ENCODE measurements at places on chromosomes 13 and 19. TPM values are rescaled to one million over a fixed set of nuclear protein-coding genes. Genes with fewer than 3 reads are reported as not detected.

DNA sequence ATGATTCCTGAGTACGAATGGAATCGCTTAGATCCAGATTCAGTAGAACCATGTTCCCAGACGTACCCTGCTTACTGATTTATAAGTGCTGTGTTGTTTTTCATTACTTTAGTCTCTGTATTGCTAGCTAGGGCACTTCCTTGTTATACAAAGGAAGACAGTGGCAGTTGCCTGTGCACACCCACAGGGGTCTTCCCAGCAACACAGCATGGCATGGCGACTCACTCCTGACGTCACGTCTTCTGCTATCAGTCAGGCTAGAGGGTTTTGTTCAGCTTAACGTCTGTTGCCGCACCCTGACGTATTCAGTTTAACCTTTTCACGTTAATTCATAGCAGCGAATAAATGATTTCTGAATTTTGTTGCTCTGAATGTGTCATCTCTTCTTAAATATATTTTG is 295.1 kb downstream of the MYO16 start:
- no peak for DNase-seq

The IL4I1 gene
- total RNA-seq: 42.3 TPM

DNA sequence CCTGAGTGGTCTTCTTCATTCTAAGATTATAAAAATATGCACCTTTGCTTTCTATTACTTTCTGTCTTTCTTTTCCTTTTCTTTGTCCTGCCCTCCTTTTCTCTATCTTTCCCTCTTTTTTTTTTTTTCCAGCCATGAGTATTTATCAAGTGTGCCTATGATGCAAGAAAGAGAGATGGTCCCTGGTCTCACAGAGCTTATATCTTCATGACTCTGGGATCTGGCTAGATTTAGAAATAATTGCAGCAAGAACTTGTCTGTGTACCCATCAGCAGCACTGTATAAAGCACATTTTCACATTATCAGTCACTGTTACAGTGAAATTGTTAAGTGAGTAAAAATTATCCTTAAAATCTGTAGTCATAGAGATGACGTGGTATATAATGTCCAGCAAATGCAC is 31.6 kb upstream of the GAS6 start:
- no peak for DNase-seq

GRCh38 chr19:41324921-41325639 is 15.1 kb downstream of the CCDC97 start:
- no peak for DNase-seq

The APOC1 gene
- not detected for total RNA-seq

DNA sequence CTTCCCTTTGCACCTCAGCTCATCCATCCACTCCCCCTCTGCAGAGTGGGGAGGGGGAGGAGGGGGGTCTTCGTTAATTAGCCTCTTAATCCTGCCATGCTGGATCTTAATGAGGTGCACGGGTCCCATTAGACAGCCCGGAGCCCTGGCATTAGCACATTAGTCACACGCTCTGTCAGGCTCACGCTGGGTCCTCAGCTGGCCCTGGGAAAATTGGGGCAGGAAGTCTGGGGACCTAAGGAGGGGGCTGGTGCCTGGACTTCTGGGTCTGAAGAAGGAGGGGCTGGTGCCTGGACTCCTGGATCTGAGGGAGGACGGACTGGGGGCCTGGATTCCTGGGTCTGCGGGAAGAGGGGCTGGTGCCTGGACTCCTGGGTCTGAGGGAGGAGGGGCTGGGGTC is 444 bp upstream of the NCCRP1 start:
- DNase-seq: no peak

- DNase-seq: no peak
Observed at GRCh38 chr19:18310118-18310909, 12.6 kb downstream of the LSM4 start.

- DNase-seq: no peak
Observed at GRCh38 chr13:34748596-34748995, 193.5 kb upstream of the NBEA start.

GRCh38 chr19:38667661-38668171 is 20.3 kb downstream of the ACTN4 start:
- DNase-seq: no peak

DNA sequence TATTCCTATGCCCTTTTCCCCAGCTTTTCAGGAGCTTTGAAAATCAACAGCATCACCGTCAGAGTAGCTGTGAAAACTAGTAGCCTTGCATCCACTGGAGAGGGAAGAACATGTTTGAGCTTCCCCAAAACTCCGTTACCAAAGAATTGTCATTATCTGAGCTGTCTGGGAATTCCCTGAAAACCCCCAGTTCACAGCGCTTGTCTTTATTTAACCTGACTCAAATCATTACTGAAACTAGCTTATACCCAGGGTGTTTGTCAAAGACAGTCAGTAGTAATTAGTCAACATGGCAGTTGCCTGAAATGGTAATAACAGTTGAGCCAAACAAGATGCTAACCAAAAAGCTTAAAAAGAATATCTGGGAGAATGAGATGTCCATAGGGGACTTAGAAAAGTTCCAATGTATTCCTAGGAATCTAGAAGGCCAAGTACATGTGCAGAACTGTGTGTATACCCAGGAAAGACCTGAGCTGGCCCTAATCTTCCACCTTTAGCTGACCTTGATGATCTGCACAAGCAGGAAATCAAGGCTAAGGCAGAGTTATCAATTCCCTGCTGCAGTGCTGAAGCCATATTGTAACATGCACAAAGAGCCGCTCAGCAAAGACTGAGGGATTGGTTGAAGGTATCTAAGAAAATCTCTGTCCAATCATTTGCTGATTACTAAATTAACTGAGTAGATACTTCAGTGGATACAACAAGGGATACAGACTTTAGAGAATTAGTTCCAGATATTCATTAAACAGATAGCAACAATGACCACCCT is 130.8 kb downstream of the KL start:
- peak; percentile 35 for DNase-seq

The GDF15 gene
- not detected for total RNA-seq

The FFAR1 gene
- 0.67 TPM for total RNA-seq

The NANOS3 gene
- 3.8 TPM for total RNA-seq

GRCh38 chr13:66430269-66430668 is 799.9 kb downstream of the PCDH9 start:
- no peak for DNase-seq

GRCh38 chr13:66427458-66427861 is 802.7 kb downstream of the PCDH9 start:
- DNase-seq: no peak

The ZNF616 gene
- total RNA-seq: 10.4 TPM

GRCh38 chr13:51154029-51154555 is 43.0 kb upstream of the C13orf42 start:
- DNase-seq: peak; percentile 25

The PLPP2 gene
- total RNA-seq: 2.1 TPM

GRCh38 chr19:17766543-17767131 is 15.4 kb downstream of the FCHO1 start:
- DNase-seq: peak; percentile 41

The CA11 gene
- total RNA-seq: 10.5 TPM

The TFPT gene
- total RNA-seq: 38.8 TPM

DNA sequence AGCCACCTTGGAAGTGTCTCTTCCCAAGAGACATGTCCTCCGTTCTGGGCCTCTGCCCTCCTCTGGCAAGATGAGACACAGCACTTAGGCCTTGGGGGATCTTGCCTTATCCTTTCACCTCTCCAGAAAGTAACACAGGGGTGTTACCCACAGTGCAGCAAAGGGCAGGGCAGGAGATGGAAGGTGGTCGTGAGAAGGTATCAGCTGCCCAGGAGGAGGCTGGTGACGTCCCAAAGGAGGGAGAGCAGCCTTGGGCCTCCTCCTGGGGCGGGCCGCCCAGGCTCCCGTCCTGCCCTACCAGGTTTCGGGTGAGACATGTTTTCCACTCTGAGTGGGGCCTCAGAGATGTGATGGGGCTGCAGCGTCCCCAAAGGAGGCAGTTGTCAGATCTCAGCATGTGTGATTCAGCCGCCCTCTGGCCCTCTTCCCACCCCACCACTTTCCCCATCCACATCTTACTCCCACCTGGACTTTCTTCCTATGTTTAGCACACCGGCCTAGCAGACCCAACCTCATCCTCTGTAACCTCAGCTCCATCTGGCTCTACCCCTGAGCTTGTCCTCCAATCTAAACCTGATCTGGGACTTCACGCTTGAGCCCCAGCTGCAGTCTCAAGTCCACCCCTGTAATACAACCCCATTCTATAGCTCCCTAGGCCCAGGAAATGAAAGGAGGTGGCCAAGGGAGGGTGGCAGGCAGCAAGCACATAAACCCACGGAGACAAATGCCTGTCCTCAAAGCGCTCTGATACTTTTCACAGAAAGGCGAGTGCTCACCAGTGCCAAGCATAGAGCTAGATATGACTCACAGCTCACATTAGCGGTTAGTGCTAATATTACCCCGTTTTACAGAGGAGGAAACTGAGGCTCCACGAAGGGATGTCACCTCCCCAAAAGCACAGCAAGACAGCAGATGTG is 9.3 kb downstream of the POU2F2 start:
- peak; percentile 81 for DNase-seq

The ZNF560 gene
- total RNA-seq: 0.96 TPM

The PPP1R15A gene
- total RNA-seq: 130 TPM

GRCh38 chr13:48586591-48587103 is 53.8 kb upstream of the RCBTB2 start:
- DNase-seq: no peak

The ATG4D gene
- 35.4 TPM for total RNA-seq

DNA sequence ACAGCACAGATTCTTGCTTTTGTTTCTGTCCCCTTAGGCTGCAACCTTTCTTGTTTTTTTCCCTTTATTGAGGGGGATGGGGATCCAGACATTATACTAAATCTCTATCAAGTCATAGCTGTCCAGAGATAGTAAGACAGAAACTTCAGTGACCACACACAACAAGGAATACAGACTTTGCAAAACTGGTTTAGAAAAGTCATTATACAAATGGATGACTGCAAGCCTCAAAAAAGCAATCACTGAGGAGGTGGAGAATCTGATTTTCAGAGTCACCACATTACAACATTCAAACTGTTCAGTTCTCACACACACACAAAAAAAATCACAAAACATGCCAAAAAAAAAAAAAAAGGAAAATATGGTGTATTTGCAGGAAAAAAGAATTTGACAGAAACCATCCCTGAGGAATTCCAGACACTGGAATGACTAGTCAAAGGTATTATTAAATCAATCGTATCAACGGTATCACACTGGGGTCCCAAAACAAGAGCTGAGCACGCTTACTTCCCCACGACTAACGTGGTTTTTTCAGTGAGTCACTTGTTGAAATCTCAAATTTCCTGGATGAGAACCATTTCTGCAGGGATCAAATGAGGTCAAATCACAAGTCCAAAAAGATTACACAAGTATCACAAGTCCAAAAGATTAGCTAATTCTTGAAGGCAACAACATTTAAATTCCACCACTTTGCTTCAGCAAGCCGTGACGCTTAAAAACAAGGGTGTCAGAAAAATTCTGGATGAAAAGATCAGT is 41.2 kb downstream of the USP12 start:
- DNase-seq: no peak

The SLC39A3 gene
- 37.2 TPM for total RNA-seq

GRCh38 chr19:54574527-54575056 is 1.0 kb downstream of the LILRA2 start:
- no peak for DNase-seq

The ZNF536 gene
- 0.56 TPM for total RNA-seq

- no peak for DNase-seq
Observed at GRCh38 chr13:68745502-68745901, 1362.1 kb upstream of the ATXN8OS start.

DNA sequence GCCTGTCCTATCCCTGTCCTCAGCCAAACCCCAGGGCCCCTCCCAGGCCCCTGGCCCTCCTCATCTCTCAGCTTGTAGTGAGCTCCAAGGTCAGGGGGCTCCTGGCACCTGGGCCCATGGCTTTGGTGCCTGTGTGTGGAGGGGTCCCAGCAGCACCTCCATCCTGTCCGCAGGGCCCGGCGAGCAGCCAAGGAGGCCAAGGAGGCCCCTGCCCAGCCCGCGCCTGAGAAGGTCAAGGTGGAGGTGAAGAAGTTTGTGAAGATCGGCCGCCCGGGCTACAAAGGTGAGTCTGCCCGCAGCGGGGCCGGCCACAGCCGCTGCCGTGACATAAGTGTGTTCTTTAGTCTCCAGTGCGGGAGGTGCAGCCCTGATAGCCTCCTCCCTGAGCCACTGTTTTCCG is 3.9 kb upstream of the AMH start:
- no peak for DNase-seq

The PRR12 gene
- 23.9 TPM for total RNA-seq

The B3GNT3 gene
- 0.36 TPM for total RNA-seq

DNA sequence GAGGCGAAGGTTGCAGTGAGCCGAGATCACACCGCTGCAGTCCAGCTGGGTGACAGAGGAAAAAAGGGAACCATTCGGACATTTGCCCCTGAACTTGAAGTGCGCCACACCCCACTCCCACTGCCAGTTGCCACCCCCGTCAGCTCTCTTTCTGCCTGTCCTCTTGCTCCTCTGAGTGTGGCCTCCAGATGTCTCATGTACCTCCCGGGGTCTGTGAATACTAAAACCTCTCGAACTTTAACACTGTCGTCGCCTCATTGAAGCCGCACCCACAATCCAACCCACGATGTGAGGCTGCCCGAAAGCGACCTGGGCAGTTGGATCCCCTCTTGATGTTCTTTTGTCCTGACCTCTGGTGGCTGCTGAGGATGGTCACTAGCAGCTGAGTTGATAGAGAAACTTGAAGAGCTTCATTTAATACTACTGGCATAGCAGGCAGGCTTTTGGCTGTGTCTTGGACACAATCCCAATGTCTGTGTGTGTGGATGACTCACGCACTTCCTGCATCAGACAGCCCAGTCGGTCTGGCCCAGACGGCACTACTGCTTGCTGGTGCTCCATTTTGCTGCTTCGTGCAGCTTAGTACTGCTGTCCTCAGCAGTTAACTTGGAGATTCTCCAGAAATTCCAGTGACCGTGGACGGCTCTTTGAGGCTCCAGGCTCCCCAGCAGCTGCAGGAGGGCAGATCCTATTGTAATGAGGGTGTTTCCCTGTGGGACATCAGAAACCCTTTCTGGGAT is 4.2 kb downstream of the FPR3 start:
- no peak for DNase-seq

DNA sequence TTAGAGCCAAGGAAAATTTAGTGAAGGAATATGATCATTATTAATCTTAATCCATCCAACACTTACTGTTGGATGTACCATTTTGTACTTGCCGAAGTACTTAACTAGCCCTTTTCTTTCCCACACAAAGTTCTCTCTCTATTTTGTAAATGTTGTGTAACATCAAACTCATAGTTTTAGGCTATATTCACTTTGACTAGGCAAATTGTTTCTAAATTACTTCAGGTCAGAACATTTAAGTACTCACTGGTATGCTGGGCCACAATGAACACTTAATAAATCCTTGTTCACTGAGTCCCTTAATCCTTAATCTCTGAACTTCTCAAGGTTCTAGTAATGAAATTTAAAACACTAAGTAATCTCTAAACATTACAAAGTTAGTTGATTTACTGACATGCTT is 49.3 kb upstream of the EEF1AKMT1 start:
- DNase-seq: no peak

The TNNI3 gene
- total RNA-seq: not detected

GRCh38 chr13:36837354-36838092 is 18.5 kb downstream of the RFXAP start:
- no peak for DNase-seq

The HSPB6 gene
- total RNA-seq: 1.4 TPM

- DNase-seq: no peak
Observed at GRCh38 chr19:52094526-52095130, 937 bp downstream of the ZNF841 start.

The CLEC4G gene
- total RNA-seq: not detected
